Lower lobe of right lung (tissue), 2 donors: ENCODE measurements at places on chromosomes 12 and 14.

- no peaks in the 10 kb centered on the region for H3K27me3 ChIP-seq
- H3K27ac ChIP-seq, result no peak overlapping the region
- peaks cover 11% of the 10 kb centered on the region for H3K4me1 ChIP-seq
- no peaks in the 10 kb centered on the region for H3K36me3 ChIP-seq
- no peak for DNase-seq
- H3K4me3 ChIP-seq, result no peak overlapping the region
These were observed 55.4 kb downstream of the RPAP3 start for GRCh38 chr12:47650469-47650868.

- H3K4me1 ChIP-seq, result no peaks in the 10 kb centered on the region
- H3K4me3 ChIP-seq, result no peak overlapping the region
- H3K27me3 ChIP-seq, result no peaks in the 10 kb centered on the region
- DNase-seq, result no peak
These were observed 53.6 kb upstream of the CD163 start for GRCh38 chr12:7557227-7557626.

DNA sequence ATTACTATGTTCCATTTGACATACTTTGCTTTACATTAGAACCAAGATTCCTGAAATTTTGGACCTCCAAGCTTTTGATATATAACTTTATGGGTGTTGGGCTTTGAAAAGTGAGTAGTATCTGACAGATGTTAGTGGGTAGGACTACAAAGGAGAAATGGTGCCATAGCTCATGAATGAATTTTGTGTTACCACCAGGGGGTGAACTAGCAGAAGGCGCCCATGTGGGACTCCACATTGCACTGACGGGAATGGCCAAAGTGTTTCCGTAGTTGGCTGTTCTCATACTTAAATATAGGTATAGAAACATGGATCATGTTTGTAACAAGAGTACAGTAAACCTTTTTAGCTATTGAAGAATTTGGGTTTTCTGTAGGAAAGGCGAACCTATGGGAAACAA is 337.5 kb downstream of the FLRT2 start:
- H3K4me1 ChIP-seq, result no peaks in the 10 kb centered on the region
- no peak overlapping the region for H3K27ac ChIP-seq
- H3K36me3 ChIP-seq, result no peaks in the 10 kb centered on the region
- no peak for DNase-seq
- no peaks in the 10 kb centered on the region for H3K27me3 ChIP-seq
- H3K4me3 ChIP-seq, result no peak overlapping the region

GRCh38 chr14:100085462-100085861 is 20.2 kb downstream of the EVL start:
- no peak overlapping the region for H3K27ac ChIP-seq
- H3K36me3 ChIP-seq, result peaks cover 48% of the 10 kb centered on the region
- H3K4me1 ChIP-seq, result no peaks in the 10 kb centered on the region
- H3K27me3 ChIP-seq, result no peaks in the 10 kb centered on the region
- no peak for DNase-seq

DNA sequence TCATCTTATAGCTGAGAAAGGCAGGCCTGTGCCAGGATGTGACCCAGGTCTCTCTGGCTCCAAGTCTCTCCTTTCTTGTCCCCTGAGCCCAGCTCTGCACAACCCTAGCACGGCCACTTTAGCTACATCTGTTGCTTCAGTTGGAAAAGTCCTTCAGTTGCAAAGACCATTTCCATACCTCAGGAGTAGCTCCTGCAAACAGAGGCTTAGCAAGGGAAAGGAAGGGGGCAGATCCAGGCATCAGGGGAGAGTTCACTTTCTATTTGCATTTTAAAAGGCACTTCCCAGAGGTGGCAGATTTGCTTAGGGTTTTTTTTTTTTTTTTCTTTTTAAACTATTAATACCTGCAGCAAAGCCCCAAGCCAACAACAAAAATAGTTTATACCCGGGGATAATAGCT is 3.0 kb upstream of the PITPNM2 start:
- H3K4me1 ChIP-seq, result peaks cover 24% of the 10 kb centered on the region
- H3K27me3 ChIP-seq, result no peaks in the 10 kb centered on the region
- peaks cover 3% of the 10 kb centered on the region for H3K36me3 ChIP-seq
- DNase-seq, result no peak

DNA sequence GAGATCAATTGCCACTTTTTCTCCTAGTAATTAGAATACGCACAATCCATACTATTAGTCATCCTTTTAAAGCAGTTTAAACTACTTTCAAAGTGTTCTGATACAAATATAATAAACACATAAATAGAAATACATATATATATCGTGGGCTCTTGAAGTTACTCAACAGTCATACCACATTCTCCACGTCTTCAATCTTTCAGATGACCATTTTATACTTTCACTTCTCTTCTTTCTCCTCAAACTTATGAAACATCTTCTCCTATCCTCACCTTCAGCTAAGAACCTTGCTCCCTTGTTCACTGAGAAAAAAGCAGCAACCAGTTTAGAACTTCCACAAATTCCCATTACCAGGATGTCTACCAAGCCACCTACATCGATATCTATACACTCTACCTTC is 19.2 kb downstream of the CEP290 start:
- H3K27me3 ChIP-seq, result no peaks in the 10 kb centered on the region
- peaks cover 88% of the 10 kb centered on the region for H3K36me3 ChIP-seq
- H3K4me3 ChIP-seq, result no peak overlapping the region
- no peak for DNase-seq
- H3K4me1 ChIP-seq, result no peaks in the 10 kb centered on the region

GRCh38 chr14:33686856-33687255 is 264.0 kb downstream of the EGLN3 start:
- H3K36me3 ChIP-seq, result no peaks in the 10 kb centered on the region
- H3K27ac ChIP-seq, result no peak overlapping the region
- H3K27me3 ChIP-seq, result no peaks in the 10 kb centered on the region
- H3K4me1 ChIP-seq, result no peaks in the 10 kb centered on the region

GRCh38 chr12:45379261-45379660 is 163.4 kb downstream of the ANO6 start:
- no peaks in the 10 kb centered on the region for H3K4me1 ChIP-seq
- no peak overlapping the region for H3K4me3 ChIP-seq
- no peak for DNase-seq
- H3K36me3 ChIP-seq, result peaks cover 53% of the 10 kb centered on the region

DNA sequence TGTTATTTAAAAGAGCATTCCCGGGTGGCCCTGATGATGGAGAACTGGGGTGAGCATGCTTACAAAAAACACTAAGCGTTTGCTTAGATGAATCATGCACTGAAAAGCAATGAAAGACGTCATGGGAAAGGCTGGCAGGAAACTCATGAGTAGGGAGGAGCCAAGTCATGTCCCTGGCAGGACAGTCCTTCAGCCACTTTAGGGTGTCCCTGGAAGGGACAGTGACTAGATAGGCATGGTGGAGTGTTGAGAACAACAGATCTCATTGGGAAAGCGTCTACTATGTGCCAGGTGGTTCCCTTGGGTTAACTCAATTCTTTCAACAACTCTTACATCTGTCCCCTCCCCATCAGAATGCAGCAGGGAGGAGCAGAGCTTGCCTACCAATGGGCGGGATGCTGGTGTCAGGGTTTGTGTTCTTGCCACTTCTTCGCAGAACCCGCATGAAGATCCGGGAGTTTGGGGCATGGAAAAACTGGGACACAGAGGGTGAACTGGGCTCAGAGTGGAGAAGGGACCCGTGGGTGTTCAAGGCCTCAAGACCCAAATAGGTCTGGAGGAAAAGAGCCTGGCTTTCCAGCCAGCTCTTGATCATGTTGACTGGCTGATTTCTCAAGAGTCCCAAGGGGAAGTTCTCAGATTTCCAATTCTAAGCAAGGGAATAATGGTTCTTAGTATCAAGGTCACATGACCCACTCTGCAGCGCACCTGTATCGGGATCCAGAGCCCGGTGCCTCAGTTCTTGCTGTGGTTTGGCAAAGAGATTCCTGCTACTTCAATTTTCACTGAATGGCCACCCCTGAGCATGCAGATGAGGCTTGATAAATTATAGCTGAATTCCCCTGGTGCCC is 653.9 kb upstream of the TBX3 start:
- no peak overlapping the region for H3K4me3 ChIP-seq
- H3K27ac ChIP-seq, result no peak overlapping the region
- no peak for DNase-seq
- no peaks in the 10 kb centered on the region for H3K36me3 ChIP-seq

- no peaks in the 10 kb centered on the region for H3K27me3 ChIP-seq
- DNase-seq, result no peak
- no peak overlapping the region for H3K4me3 ChIP-seq
- peaks cover 15% of the 10 kb centered on the region for H3K4me1 ChIP-seq
- no peak overlapping the region for H3K27ac ChIP-seq
- no peaks in the 10 kb centered on the region for H3K36me3 ChIP-seq
These were observed 75.4 kb downstream of the BTG1 start for GRCh38 chr12:92070054-92070863.

- no peak overlapping the region for H3K27ac ChIP-seq
- H3K4me3 ChIP-seq, result no peak overlapping the region
- DNase-seq, result no peak
- no peaks in the 10 kb centered on the region for H3K36me3 ChIP-seq
- no peaks in the 10 kb centered on the region for H3K4me1 ChIP-seq
These were observed 186.7 kb upstream of the FKBP4 start for GRCh38 chr12:2607881-2608607.

DNA sequence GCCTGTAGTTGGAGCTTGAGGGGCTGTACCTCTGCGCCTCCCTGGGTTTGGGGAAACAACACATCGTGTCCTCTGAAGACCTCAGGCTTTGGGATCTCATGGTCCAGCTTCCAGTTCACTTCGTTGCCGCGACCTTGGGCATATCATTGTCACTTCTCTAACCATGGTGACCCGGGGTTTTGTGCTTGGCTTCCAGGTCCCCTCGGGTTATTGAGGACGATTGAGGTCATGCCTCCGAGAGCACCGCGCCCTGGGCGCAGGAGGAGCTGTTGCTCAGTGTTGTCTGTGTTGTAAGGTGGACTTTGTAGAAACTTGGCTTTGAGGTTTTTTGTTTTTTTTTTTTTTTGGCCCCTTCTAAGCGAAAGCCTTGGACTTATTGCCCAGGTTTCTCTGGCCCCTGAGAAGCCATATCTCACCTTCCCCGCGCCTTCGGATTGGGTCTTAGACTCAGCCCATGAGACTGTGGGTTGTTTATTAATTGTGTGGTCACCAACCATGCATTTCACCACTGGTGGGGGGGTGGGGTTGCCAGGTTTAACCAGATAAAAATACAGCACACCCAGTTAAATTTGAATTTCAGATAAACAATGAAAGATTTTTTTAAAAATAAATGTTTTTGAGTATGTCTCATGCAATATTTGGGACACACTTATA is 2.6 kb downstream of the BCL7A start:
- H3K27me3 ChIP-seq, result peaks cover 8% of the 10 kb centered on the region
- H3K27ac ChIP-seq, result peak overlapping the region; percentile 77
- H3K36me3 ChIP-seq, result no peaks in the 10 kb centered on the region
- no peak for DNase-seq
- peak overlapping the region; percentile 75 for H3K4me3 ChIP-seq

GRCh38 chr12:132873724-132874123 is 13.7 kb downstream of the CHFR start:
- no peaks in the 10 kb centered on the region for H3K4me1 ChIP-seq
- no peak overlapping the region for H3K27ac ChIP-seq
- H3K27me3 ChIP-seq, result no peaks in the 10 kb centered on the region
- H3K4me3 ChIP-seq, result no peak overlapping the region

- no peak overlapping the region for H3K4me3 ChIP-seq
- no peak for DNase-seq
- H3K27me3 ChIP-seq, result no peaks in the 10 kb centered on the region
- no peaks in the 10 kb centered on the region for H3K4me1 ChIP-seq
- no peaks in the 10 kb centered on the region for H3K36me3 ChIP-seq
- H3K27ac ChIP-seq, result no peak overlapping the region
These were observed 41.0 kb upstream of the PLEKHG3 start for GRCh38 chr14:64663174-64663573.

GRCh38 chr14:81394739-81395138 is 5.4 kb downstream of the STON2 start:
- no peaks in the 10 kb centered on the region for H3K36me3 ChIP-seq
- H3K27ac ChIP-seq, result no peak overlapping the region
- peaks cover under 1% of the 10 kb centered on the region for H3K4me1 ChIP-seq
- no peak overlapping the region for H3K4me3 ChIP-seq
- no peak for DNase-seq

- no peaks in the 10 kb centered on the region for H3K36me3 ChIP-seq
- no peak overlapping the region for H3K27ac ChIP-seq
- H3K27me3 ChIP-seq, result no peaks in the 10 kb centered on the region
- no peaks in the 10 kb centered on the region for H3K4me1 ChIP-seq
- no peak overlapping the region for H3K4me3 ChIP-seq
These were observed 962.9 kb downstream of the VRK1 start for GRCh38 chr14:97760050-97760449.

GRCh38 chr12:126243814-126244440 is 1178.7 kb downstream of the AACS start:
- H3K27ac ChIP-seq, result no peak overlapping the region
- DNase-seq, result no peak
- H3K36me3 ChIP-seq, result no peaks in the 10 kb centered on the region
- no peaks in the 10 kb centered on the region for H3K4me1 ChIP-seq

DNA sequence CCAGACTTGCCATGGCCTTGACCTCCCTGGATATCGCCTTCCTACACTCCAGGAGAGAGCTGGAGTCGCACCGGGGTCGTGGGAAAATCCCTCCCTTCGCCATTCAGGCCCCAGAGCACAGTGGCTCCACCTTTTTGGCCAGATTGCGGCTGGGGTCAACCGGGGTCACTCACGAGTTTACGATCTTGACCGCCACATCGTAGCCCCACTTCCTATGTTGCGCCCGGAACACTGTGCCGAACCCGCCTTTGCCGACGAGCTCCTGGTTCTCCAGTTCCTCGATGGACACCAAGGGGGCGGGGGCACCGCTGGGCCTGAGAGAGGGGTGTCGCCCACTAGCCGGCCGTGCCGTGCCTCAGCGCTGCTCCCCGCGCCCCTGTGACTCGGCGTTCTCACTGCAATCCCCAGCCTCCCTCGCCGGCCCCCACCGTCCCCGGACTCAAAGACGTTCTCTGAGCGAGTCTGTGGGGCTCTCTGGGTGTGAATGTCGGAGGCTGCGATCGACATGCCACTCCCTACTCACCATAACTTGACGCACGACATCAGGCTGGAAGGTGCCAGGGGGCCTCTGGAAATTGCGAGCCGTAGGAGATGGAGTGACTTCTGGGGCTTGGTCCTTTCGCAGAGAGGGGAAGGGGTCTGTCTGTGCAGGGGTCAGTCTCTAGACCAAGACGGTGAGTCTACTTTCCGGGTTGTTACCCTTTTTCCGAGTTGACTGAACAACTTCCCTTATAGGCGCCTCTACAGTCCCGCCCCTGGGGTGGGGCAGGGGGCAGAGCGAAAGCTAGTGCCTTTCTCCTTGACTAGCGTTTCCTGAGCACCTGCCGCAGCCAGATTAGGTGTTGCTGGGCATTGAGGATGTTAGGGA is at the start of gene RIPK3:
TSS of gene RIPK3 (minus strand) at position 708 of the 868 bp plus-strand sequence. CDS start at position 543, 165 bp downstream.
- H3K27me3 ChIP-seq, result peaks cover 12% of the 10 kb centered on the region
- H3K4me1 ChIP-seq, result peaks cover 37% of the 10 kb centered on the region
- peak within 1 kb of the TSS; percentile 84 for H3K27ac ChIP-seq
- peak; percentile 87 for DNase-seq
- peak within 1 kb of the TSS; percentile 69 for H3K4me3 ChIP-seq
- H3K36me3 ChIP-seq, result peaks cover 16% of the 10 kb centered on the region
